Activated naive CD4-positive, alpha-beta T cell treated with anti-CD3 and anti-CD28 coated beads, Interleukin-2, amount 10 ng/mL, durations not matched to agents 7 days and 5 days (primary cell): ENCODE measurements at places on chromosomes 5 and 9.

DNA sequence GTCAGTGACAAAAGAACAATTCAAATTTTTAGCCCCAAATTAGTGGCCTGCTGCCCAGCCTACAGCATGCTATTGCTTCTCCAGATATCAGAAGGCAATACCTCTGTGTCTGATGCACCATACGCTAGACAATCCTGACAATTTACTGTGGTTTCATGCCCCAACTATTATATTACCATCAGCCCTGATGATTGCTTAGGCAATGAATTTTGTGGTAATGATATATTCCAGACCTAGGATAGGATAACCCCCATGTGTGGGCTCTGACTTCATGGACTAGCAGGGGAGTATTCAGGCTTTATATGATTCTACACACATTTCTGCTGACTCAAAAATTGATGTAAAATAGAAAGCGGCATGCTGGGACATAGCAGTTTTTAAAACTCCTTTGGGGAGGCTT lies 168.7 kb upstream of the FST start:
- no peak for DNase-seq
- H3K4me1 ChIP-seq = no peaks in the 10 kb centered on the region
- no peaks in the 10 kb centered on the region for H3K36me3 ChIP-seq

DNA sequence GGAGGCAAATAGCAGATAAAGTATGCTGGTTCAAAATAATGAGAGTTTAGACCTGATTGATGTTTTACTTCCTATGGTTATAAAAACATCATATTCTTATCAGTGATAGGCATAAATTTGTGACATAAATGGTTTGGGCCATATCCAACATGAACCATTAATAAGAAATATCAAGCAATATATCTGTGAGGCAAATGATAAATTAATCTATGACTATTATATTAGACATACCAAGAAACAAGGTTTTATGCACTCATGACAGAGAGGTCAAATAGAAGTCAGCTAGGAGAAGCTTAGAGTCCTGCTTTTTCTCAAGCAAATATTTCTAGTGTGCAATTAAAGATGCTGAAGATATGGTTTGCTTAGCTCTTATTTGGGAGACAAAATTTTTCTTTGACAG lies 10.4 kb downstream of the SMIM3 start:
- H3K4me1 ChIP-seq = peaks cover 64% of the 10 kb centered on the region
- no peaks in the 10 kb centered on the region for H3K27me3 ChIP-seq
- H3K36me3 ChIP-seq = peaks cover 39% of the 10 kb centered on the region
- no peak for DNase-seq
- no peak overlapping the region for H3K4me3 ChIP-seq
- no peak overlapping the region for H3K27ac ChIP-seq

- H3K4me3 ChIP-seq = no peak overlapping the region
- no peaks in the 10 kb centered on the region for H3K27me3 ChIP-seq
- no peaks in the 10 kb centered on the region for H3K4me1 ChIP-seq
- no peak for DNase-seq
Measured at GRCh38 chr5:174623433-174624019, 100.9 kb upstream of the MSX2 start.

GRCh38 chr5:103461243-103461642 lies 101.3 kb downstream of the NUDT12 start:
- H3K4me3 ChIP-seq = no peak overlapping the region
- H3K4me1 ChIP-seq = no peaks in the 10 kb centered on the region
- peaks cover 6% of the 10 kb centered on the region for H3K27me3 ChIP-seq
- H3K27ac ChIP-seq = no peak overlapping the region
- no peak for DNase-seq

DNA sequence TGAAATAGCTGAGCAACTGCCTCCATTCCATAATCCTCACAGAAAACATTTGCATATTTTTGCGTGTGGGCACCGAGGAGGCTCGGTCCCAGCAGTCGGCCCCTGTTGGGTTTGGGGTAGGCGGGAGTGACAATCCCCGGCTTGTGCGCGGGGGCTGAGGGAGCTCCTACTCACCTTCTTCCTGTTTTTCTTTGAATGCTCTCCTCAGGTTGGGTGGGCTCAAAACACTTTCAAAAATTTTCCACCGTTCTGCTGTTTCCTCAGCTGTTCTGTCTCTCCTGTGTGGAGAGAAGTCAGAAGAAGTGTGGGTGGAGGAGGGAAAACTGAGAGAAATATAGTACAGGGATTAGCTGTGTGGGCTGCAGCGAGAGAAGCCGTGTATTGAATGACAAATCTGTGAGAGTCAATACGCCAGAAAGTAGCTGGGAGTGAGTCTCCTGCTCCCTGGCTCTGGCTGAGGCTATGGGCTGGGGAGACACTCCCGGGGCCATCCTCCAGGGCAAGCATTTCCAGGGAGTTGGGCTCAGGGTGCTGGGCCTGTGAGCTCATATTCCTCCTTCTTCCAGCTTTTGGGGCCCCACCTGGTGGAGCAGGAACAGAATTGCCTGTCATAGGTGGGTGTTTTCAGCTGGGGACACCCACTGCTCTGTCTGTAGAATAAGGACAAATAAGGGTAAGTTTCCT lies 84.7 kb downstream of the CMYA5 start:
- no peaks in the 10 kb centered on the region for H3K4me1 ChIP-seq
- H3K4me3 ChIP-seq = no peak overlapping the region

DNA sequence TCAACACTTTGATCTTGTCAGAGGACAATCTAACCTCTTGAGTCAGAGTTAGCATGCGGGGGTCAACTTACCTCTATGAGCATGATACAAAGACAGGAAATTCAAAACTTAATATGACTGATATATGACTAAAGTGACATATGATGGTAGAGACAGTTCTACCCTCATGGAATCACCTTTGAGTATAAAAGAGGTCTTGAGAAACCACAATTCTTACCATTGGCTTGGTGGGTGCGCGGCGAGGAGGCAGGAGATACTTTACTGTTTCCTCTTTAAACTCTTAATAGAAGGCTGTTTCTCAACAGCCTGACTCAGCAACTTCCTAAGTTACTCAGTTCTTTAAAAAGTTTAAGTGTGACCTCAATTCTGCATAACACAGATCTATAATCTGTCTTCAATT lies 372.8 kb downstream of the KIAA0825 start:
- H3K36me3 ChIP-seq = no peaks in the 10 kb centered on the region
- H3K4me3 ChIP-seq = no peak overlapping the region
- DNase-seq = no peak

DNA sequence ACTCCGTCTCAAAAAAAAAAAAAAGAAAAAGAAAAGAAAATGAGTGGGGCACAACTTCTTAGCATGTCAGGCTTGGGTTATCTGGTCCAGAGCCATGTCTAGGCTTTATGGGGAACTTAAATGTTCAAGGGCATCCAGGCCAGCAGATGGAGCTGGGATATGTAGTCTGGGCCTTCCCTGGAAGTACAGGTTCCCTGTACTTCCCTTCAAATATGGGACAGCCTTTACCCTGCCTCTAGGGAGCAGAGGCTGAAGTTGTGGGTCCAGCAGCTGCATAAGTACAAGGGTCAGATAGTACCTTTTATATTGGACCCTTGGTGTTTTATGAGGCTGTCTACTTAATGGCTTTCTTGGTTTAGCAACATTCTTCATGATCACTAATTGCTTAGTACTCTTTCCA lies 42.1 kb downstream of the FAF2 start:
- DNase-seq = no peak
- peaks cover 46% of the 10 kb centered on the region for H3K4me1 ChIP-seq
- no peaks in the 10 kb centered on the region for H3K27me3 ChIP-seq
- peaks cover 69% of the 10 kb centered on the region for H3K36me3 ChIP-seq
- no peak overlapping the region for H3K4me3 ChIP-seq

DNA sequence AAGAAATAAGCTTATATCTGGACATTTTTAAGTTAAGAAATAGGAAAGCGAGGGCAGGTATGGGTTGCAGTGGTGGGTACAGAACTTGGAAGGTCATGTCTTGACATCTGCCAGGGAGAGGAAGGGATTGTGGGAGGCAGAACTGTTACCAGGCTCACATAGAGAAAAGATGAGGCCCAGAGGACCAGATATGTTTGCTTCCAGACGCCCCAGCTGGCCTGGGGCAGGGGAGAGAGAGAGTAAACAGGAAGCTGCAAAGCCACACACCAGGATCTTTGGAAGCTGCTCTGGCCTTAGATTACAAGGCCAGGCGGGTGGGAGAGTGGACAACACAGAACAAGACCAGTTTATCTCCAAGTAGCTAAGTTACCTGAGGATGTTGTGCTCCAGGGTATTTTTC lies 71.2 kb downstream of the MARCHF11 start:
- no peaks in the 10 kb centered on the region for H3K36me3 ChIP-seq
- no peak overlapping the region for H3K27ac ChIP-seq
- DNase-seq = no peak
- no peak overlapping the region for H3K4me3 ChIP-seq
- H3K27me3 ChIP-seq = no peaks in the 10 kb centered on the region
- H3K4me1 ChIP-seq = no peaks in the 10 kb centered on the region

DNA sequence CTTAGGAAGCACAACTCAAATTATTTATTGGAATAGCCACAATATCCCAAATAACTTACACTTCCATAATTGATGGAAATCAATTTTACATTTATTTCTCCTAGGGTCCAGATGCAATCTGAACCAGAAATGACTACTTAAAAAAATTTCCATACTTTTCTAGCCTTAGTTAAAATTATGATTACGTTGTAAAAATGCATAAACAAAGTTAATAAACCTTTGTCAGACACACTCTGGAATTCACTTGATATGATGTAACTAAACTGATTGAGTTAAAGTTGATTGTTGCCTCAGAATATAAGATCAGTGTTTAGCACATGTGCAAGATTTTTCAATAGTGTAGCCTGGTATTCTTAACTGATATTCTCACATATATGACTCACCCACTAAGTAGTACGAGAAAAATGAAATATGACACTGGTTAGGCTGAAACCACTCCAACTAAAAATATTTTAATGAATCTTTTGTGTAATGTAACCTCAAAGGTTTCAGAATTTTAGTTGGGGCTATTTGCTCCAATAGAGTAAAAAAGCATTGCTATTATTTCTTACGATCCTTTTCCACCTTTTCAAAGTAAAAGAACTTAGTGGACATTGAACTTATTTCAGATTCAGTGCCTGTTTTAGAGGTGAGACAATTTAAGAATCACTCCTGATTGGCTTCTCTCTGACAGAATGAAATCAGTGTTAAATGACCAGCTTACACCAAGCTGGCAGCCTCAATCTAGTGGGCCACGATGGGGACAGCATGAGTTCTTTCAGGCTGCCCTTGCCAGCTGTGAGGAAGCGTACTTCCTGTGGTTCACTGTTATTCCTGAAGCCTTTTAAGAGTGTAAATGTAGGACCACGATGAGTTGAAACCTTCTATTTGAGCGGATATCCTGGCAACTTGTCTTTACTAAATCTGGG lies 277.2 kb upstream of the CDH9 start:
- no peak overlapping the region for H3K27ac ChIP-seq
- no peak overlapping the region for H3K4me3 ChIP-seq
- DNase-seq = no peak
- H3K36me3 ChIP-seq = no peaks in the 10 kb centered on the region

- peaks cover 40% of the 10 kb centered on the region for H3K4me1 ChIP-seq
- H3K36me3 ChIP-seq = no peaks in the 10 kb centered on the region
- H3K27me3 ChIP-seq = peaks cover 60% of the 10 kb centered on the region
- no peak for DNase-seq
- H3K27ac ChIP-seq = no peak overlapping the region
Measured at GRCh38 chr5:54900984-54901725, 84.2 kb downstream of the ESM1 start.

DNA sequence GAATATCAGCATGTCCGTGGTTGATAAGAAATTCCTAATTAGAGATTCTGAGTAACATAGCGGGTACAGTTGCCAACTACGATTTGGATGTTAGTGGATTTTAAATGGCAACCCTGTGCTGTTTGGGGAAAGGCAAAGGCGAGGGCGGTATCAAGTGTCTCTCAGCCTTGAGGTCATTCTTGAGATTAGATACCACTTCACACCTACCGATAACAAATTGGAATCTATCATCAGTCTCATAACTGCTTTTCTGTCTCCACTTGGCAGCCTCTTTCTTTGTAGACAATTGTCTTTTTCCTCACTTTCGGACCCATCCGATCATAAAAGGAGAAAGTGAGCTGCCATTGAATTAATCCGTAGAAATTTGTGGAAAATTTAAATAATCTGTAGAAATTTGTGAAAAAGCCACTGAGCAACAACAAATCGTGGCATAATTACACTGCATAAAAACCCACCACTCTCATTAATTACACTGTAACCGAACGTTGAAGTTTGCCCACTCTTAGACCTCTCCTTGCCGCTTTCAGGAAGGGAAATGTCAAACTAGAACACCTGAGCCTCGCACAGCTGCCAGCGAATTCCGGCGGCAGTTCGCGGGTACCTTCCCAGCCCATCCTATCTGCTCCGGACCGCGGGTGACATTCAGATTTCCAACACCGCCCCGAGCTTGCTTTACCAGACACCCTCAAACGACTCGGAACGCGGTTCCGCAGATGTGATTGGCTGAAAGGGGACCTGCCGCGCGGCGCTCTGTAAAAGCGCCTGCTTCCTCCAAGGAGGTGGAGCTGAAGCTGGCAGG lies 849 bp upstream of the RGMB start:
- H3K4me3 ChIP-seq = peak overlapping the region; percentile 87
- H3K27me3 ChIP-seq = peaks cover 73% of the 10 kb centered on the region
- peak overlapping the region; percentile 87 for H3K27ac ChIP-seq
- peaks cover 66% of the 10 kb centered on the region for H3K4me1 ChIP-seq

GRCh38 chr5:142671801-142672200 lies 14.1 kb downstream of the FGF1 start:
- H3K27ac ChIP-seq = no peak overlapping the region
- no peak for DNase-seq
- H3K4me1 ChIP-seq = no peaks in the 10 kb centered on the region
- no peaks in the 10 kb centered on the region for H3K36me3 ChIP-seq
- H3K4me3 ChIP-seq = no peak overlapping the region

- H3K4me3 ChIP-seq = no peak overlapping the region
- no peaks in the 10 kb centered on the region for H3K36me3 ChIP-seq
- H3K27me3 ChIP-seq = no peaks in the 10 kb centered on the region
- H3K4me1 ChIP-seq = no peaks in the 10 kb centered on the region
Measured at GRCh38 chr9:18294229-18294628, 179.7 kb upstream of the ADAMTSL1 start.

GRCh38 chr9:37325778-37326177 lies 96.7 kb upstream of the GRHPR start:
- H3K27me3 ChIP-seq = no peaks in the 10 kb centered on the region
- no peak overlapping the region for H3K4me3 ChIP-seq
- no peak overlapping the region for H3K27ac ChIP-seq
- H3K4me1 ChIP-seq = peaks cover 4% of the 10 kb centered on the region

- H3K4me3 ChIP-seq = no peak overlapping the region
- H3K27ac ChIP-seq = no peak overlapping the region
- H3K36me3 ChIP-seq = peaks cover 32% of the 10 kb centered on the region
- H3K4me1 ChIP-seq = peaks cover 9% of the 10 kb centered on the region
- DNase-seq = no peak
- H3K27me3 ChIP-seq = no peaks in the 10 kb centered on the region
Measured at GRCh38 chr9:109031241-109031640, 17.9 kb upstream of the CTNNAL1 start.

DNA sequence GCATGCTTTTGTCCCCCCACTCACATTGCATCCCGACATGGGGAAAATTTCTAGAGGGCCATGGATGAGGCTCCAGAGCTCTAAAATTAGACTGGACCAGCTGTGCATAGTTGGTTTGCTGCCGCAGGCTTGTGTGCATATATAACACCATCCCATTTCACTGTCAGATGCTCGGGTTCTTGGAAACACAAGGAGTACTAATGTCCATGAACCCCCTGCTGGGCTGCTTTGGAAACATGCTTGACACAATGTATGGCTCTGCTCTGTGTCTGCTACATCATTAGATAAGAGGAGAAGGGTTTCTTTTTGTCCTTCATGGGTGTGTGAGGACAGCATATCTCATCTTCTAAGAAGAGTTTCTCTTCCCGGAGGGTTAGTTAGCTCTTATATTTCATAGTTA lies 292.1 kb upstream of the RORB start:
- H3K36me3 ChIP-seq = no peaks in the 10 kb centered on the region
- no peak overlapping the region for H3K27ac ChIP-seq
- DNase-seq = no peak
- no peaks in the 10 kb centered on the region for H3K4me1 ChIP-seq

GRCh38 chr5:78523314-78524193 lies 125.0 kb downstream of the LHFPL2 start:
- H3K36me3 ChIP-seq = no peaks in the 10 kb centered on the region
- H3K4me3 ChIP-seq = no peak overlapping the region
